RPMI8226 (cell line): ENCODE measurements at places on chromosomes 11 and 22.
A peak's percentile ranks its signal among the peaks of the same experiment; 100 is the strongest.

DNA sequence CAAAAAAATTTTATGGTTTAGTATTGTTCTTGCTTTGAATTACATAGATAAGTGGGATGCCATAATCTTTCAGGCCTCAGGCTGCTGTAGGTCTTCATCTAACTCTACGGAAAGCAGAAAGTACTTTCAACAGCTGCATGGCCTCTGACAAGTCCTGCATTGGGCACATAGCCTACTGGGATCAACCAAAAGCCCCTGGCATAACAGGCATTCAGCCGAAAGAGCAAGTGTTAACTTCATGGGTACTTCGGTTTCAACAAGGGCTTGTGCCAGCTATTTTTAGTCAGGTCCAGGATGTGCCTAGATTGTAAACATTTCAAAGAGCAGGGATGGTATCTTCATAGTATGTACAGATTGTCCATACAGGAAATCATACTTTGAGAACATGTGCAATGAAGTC, 3.1 kb downstream of the SLN start:
- no peak for DNase-seq

- DNase-seq: no peak
Observed at GRCh38 chr11:767238-767637, 10.0 kb downstream of the GATD1 start.

- DNase-seq: no peak
Observed at GRCh38 chr11:77303328-77303727, 1.8 kb upstream of the GDPD4 start.

DNA sequence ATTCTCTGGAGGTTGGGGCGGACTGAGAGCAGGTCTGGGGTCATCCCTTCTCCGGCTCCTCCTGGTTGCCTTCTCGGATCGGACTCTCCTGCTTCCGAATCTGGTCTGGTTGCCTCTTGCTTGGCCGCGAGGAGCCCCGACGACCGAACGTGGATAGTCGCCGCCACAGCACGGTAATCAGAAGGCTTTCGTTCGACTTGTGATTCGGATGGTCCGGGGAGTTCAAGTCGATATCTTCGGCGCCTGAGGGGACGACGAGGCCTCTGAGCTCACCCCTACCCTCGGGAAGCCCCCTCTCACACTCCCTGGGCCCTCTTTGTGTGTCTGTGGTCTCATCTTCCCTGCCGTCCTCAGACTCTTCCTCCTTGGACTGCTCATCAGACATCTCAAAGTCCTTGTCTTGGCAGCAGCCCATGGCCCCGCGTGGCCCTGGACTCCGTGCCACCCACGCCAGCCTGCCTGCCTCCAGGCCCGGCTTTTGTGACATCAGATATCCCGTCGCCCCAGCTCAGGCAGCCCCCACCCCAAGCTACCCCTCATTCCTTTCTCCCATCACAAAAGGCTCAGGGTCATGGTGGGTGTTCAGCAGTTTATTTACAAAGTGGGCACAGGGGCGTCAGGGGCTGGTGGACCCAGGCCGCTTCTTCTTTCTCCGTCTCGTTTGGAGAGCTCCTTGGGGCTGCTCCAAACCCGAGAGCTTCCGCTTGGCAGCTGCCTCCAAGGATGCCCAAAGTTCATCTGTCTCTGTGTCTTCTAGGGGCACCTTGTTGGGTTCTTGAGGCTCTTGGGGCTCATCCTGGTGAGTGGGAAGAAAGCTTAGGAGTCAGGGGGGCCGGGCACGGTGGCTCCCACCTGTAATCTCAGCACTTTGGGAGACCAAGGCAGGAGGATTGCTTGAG, at the start of gene TEX54:
Gene TEX54, minus strand, starts transcription at position 506 of the 899 bp plus-strand sequence.
- DNase-seq: peak; percentile 22

GRCh38 chr11:134656861-134657540, 245.0 kb upstream of the B3GAT1 start:
- no peak for DNase-seq

- peak; percentile 91 for DNase-seq
Observed at GRCh38 chr22:50529897-50530579, at the start of gene TYMP. Gene TYMP, minus strand, starts transcription at chr22:50530012. Its CDS starts 303 bp downstream, at chr22:50529709.

DNA sequence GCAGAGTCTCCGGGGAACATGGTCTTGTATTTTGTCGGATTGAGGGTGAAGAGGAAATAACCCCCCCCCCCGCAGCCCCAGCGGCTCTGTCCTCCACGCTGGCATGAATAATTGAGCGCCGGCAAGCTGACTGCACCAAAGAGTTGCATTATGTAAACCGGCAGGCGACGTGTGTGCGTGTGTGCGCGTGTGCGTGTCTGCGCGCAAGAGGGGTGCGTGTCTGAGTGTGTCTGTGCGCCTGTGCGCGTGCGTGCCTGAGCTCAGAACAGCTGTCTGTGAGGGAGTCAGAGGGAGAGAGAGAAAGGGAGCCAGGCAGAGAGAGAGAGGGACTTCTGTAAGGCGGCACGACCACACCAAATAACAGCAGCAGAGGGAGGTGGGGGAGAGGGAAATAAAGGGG, 94.4 kb downstream of the SCN3B start:
- DNase-seq: peak; percentile 64

GRCh38 chr11:100920593-100920992, 209.0 kb downstream of the PGR start:
- no peak for DNase-seq

DNA sequence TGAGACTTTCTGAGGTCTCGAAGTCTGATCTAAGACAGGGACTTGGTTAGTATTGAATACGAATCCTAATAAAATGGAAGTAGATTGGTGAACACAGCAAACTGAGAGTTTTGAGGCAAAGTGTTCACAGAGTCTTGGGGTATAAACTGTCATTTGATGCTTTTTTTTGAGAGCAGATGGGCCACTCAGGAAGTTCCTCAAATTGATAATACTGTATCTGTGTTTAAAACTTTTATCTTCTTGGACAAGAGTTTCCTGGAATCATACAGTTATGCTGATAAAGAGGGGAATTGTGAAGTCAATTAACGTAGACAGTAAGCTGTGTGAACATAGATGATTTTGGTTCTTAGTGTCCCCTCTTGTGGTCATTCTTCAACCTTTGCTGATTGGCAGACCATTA, 80.0 kb upstream of the CLPB start:
- DNase-seq: no peak

GRCh38 chr11:100830274-100830673, 143.2 kb downstream of the ARHGAP42 start:
- DNase-seq: no peak

DNA sequence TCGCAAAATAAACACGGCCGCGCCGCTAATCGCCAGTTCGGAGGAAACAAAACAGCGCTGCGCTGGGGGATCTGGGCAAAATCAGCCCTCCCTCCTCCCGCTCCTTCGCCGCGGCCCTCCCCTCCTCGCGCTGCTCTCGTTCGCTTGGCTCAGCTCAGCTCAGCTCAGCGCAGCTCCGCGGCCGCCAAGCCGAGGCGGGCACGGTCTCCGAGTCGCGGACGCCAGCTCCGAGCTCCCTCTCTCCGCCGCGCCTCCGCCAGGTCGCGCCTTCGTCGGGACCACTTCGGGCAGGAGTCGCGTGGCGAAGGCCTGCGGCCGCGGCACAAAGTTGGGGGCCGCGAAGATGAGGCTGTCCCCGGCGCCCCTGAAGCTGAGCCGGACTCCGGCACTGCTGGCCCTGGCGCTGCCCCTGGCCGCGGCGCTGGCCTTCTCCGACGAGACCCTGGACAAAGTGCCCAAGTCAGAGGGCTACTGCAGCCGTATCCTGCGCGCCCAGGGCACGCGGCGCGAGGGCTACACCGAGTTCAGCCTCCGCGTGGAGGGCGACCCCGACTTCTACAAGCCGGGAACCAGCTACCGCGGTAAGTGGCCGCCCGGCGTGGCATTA, at the start of gene SPON1:
Gene SPON1, plus strand, starts transcription at position 162 of the 607 bp plus-strand sequence. Its CDS starts 182 bp downstream, at position 344.
- peak; percentile 4 for DNase-seq

- no peak for DNase-seq
Observed at GRCh38 chr11:58796333-58796732, 48.2 kb downstream of the GLYATL2 start.

DNA sequence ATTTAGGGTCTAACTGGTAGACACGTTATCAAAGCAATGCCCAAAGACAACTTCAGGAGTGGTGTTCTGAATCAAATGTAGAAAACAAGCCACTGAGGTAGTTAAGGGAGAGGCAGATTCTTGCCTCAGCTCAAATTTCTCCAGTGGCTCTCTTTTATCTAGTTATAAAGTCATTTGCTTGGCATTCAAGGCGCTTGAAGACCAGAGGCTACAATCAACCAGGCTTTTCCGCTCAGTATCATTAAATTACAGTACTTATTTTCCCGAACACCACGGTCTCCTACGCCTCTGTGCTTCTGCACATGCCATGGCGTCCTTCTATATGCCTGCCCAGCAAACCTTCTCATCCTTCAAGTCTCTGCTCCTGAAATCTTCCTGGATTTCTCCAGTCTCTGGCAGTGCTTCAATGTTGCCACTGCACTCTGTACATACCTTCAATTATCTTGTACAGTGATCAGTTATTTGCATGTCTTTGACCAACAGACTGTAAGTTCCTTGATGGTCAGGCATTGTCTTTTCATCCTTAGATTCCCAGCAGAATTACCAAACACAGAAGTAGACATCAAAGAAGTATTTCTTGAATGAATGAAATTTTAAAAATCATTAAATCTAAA, 1.4 kb downstream of the POGLUT3 start:
- DNase-seq: no peak

- DNase-seq: no peak
Observed at GRCh38 chr11:19721176-19721575, 8.5 kb downstream of the NAV2 start.

- no peak for DNase-seq
Observed at GRCh38 chr22:49329636-49330035, 498.0 kb downstream of the BRD1 start.

- DNase-seq: no peak
Observed at GRCh38 chr11:69930081-69931059, 111.2 kb upstream of the FGF3 start.

- no peak for DNase-seq
Observed at GRCh38 chr11:99822846-99823565, 802.3 kb downstream of the CNTN5 start.

- DNase-seq: peak; percentile 74
Observed at GRCh38 chr11:13333456-13333957, 55.9 kb downstream of the BMAL1 start.

- DNase-seq: no peak
Observed at GRCh38 chr11:84215672-84216071, 929.5 kb upstream of the CCDC90B start.

GRCh38 chr11:122267602-122268001, 151.6 kb upstream of the BLID start:
- no peak for DNase-seq

DNA sequence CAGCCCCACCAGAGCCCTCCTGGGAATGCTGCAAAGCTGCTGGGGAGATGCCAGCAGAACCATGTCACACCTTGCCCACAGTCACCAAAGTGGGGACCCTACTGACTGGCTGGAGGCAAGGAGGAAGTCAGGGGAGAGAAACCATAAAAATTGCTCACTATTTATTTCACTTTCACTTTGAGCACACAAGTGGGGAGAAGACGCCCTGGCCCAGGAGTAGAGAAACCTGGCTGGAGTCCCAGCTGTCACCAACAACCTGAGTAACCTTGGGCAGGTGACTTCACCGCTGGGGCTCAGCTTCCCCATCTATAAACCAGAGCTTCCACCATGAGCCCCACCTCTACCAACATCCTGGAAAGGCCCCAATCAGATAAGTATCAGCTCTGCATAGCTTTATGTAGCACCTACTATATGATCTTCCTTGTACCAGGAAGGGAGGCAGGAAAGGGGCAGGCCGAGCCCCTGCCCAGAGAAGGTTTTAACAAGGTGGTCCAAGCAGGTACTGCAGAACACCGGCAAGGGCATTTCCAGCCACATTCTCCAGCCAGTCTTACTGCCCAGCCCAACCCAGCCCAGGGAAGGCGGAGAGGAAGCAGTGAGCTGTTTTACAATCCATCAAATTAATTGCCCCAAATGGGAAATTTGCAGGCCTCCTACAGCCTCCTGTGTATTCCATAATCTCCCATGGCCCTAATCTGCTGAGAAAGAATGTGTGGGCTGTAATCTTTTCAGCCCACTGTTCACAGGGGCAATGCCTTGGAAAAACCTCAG, 27.6 kb downstream of the PLEKHA7 start:
- peak; percentile 86 for DNase-seq

DNA sequence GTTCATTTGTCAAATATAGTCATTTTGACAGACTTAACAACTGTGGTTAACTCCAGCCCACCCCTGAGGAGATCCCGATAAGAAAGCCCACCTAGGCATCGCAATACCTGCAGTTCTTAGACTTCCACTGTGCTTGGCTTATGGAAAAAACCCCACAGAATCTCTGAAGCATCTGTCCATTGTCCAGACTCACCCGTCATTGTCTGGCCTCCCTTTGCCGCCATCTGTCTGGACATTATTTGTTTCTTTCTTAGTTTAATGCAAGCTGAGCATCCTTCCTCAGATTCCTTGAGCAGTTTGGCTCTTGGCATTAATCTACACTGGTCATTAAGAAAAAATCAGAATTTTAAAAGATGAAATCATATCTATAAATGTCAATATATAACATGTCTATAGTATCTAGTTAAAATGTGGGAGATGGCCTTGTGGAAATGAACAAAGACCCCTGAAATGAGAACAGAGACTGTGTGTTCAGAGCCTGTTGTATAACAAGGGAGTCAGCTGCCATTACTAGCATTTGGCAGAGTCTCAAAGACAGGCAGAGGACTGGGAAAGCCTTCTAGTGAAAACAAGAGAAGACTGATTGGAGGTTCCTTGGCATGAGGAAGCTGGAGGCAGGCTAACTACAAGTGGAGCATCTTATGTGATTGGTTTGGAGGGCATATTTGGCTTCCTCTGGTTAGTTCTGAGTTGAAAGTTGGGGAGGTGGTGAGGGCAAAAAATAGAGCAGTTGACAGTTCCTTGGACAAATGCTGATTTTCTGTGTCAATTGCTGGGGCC, 80.4 kb downstream of the SPON1 start:
- DNase-seq: no peak

- DNase-seq: no peak
Observed at GRCh38 chr22:48894804-48895250, 932.8 kb downstream of the BRD1 start.

DNA sequence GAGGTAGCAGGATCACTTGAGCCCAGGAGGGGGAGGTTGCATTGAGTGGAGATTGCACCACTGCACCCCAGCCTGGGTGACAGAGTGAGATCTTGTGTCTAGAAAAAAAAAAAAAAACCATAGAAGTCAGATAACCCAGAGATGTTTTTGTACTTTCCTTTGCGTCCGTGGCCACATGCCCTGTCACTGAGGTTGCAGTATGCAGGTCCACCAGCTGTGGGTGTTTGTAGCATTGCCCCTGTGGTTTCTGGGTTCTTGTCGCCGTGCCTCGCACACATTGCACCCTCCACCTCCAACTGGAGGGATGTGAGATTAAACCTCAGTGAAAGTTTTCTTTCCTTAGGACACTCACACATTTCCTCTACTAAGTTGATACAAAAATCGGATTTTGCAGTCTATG, 70.3 kb downstream of the TNRC6B start:
- no peak for DNase-seq

DNA sequence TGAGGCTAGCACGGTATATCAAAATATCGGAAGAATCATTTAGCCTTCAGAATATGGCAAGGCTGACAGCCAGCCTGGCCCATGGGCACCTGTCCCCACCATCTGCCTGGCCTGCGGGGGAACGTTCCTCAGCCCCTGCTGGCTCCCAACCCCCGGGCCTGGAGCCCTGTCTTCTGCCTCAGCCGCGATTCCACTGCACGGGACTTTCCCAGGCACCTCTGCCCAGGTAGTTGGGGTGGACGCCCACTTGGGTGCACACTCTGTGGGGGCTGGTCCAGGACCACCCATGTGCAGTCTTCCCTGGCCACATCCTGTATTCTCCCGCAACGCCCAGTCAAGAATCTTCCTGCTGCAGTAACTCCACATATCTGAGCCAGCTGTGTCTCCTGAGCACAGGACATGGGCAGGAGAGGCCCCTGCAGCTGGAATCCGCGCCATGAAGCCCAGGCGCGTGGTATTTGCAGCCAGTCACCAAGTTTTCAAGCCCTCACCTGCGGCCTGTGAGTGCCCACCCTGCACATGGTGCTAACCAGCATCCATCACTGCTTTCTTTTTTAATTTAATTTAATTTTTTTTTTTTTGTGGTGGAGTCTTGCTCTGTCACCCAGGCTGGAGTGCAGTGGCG, 77.9 kb downstream of the KCNQ1 start:
- no peak for DNase-seq
